GDM1 (cell line): ENCODE measurements at places on chromosomes 12 and 14.

GRCh38 chr14:96614481-96614881, 112.3 kb downstream of the PAPOLA start:
- DNase-seq: no peak

DNA sequence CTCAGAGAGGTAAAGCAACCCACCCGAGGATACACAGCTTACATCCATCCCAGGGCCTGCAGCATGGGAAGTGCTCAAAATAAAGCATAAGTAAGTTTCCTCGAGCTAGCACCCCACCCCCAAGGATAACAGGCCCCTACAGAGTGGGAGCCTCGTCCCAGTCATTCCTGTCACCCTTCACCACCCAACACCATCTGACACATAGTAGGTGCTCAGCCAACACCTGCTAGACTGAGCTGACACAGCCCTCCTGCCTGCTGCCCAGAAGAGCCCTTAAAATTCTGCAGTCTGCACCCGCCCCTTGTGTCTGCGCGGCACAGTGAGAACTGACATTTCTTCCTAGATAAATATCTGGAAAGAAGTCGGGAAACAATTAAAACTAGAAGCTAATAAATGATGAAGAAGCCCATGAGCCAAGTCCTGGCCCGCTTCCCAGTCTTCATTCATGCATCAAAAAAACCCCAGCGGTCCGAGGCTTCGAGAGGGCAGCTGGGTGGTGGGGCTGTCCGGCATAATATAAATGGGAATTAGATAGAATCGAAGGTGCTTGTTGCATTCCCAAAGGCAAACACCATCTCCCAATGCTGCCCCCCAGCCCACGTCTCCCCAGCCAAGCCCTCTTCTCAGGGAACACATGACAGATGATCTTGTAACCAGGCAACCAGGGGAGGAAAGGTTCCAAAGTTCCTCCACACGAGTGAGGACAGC, 76.2 kb downstream of the BCL11B start:
- DNase-seq: no peak

- DNase-seq: no peak
Observed at GRCh38 chr12:63814146-63814772, 30.2 kb upstream of the SRGAP1 start.

DNA sequence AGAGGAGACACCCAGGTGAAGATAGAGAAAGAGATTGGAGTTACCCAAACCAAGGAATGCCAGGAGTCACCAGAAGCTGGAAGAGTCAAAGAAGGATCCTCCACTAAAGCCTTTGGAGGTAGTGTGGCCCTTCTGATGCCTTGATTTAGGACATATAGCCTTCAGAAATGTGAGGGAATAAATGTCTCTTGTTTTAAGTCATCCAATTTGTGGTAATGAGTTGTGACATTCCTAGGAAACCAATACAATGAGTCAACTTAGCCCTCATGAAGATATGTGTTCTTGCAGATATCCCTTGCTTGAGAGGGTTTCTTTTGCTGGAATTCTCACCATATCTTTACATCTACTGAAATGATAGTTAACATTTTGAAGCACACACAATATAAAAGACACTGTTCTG, 58.8 kb downstream of the CCER1 start:
- no peak for DNase-seq

GRCh38 chr12:62370189-62370588, 96.4 kb upstream of the MON2 start:
- no peak for DNase-seq
